A375 (cell line): ENCODE measurements at places on chromosomes 11 and 22. TPM values are rescaled to one million over a fixed set of nuclear protein-coding genes. Genes with fewer than 3 reads are reported as not detected.

The AIFM3 gene
- total RNA-seq, result 0.26 and 0.45 TPM in 2 replicates

The IGHMBP2 gene
- total RNA-seq, result 15.4 and 16.1 TPM in 2 replicates

The GAB4 gene
- not detected in 2 replicates for total RNA-seq

The OR5B21 gene
- total RNA-seq, result not detected in 2 replicates

The PHETA2 gene
- 0.03 TPM in 1 of 2 replicates, not detected in the other for total RNA-seq

The LRP4 gene
- total RNA-seq, result 2.8 and 3.2 TPM in 2 replicates

The ISX gene
- total RNA-seq, result not detected in 2 replicates

The P4HA3 gene
- total RNA-seq, result 0.42 and 0.60 TPM in 2 replicates

The PC gene
- total RNA-seq, result 26.6 and 29.2 TPM in 2 replicates

The MN1 gene
- 0.24 and 0.26 TPM in 2 replicates for total RNA-seq

The MUC15 gene
- 3.7 and 4.2 TPM in 2 replicates for total RNA-seq

The CD248 gene
- not detected in 2 replicates for total RNA-seq

The UCP3 gene
- 1.6 and 2.2 TPM in 2 replicates for total RNA-seq

The MRGPRX3 gene
- total RNA-seq, result 0.15 and 0.90 TPM in 2 replicates

The CDC42EP2 gene
- 12.6 and 14.5 TPM in 2 replicates for total RNA-seq

The TEX12 gene
- not detected in 2 replicates for total RNA-seq

The NR1H3 gene
- total RNA-seq, result 27.0 and 32.1 TPM in 2 replicates

The ZDHHC5 gene
- 34.0 and 44.5 TPM in 2 replicates for total RNA-seq
